ENCODE measurements at places on chromosomes 16 and 17.

- peak; percentile 4 for DNase-seq
Observed at GRCh38 chr16:80899809-80900592, 95.6 kb upstream of the CDYL2 start.

- DNase-seq: no peak
Observed at GRCh38 chr16:80723091-80723490, 81.3 kb downstream of the CDYL2 start.

DNA sequence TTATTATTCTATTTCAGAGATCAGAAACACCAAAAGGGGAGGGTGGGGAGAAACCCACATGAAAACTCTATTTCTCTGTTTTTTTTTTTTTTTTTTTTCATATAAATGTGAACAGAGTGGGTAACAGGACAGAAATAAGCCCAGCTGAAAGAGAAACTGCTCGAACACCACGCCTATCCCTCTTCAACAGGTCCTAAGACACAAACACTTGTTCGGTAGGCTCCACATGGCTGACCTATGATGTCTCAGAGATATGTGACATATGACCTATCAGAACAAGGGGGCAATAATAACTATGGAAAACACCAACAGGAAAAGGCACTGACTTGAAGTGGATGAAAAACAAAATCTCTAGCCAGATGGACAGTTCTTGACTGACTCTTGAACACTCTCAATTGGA, 44.8 kb downstream of the PARN start:
- DNase-seq: no peak

GRCh38 chr17:38685491-38685890, 10.7 kb upstream of the EPOP start:
- peak; percentile 38 for DNase-seq

GRCh38 chr17:67476787-67477335, 99.8 kb downstream of the PITPNC1 start:
- no peak for DNase-seq

DNA sequence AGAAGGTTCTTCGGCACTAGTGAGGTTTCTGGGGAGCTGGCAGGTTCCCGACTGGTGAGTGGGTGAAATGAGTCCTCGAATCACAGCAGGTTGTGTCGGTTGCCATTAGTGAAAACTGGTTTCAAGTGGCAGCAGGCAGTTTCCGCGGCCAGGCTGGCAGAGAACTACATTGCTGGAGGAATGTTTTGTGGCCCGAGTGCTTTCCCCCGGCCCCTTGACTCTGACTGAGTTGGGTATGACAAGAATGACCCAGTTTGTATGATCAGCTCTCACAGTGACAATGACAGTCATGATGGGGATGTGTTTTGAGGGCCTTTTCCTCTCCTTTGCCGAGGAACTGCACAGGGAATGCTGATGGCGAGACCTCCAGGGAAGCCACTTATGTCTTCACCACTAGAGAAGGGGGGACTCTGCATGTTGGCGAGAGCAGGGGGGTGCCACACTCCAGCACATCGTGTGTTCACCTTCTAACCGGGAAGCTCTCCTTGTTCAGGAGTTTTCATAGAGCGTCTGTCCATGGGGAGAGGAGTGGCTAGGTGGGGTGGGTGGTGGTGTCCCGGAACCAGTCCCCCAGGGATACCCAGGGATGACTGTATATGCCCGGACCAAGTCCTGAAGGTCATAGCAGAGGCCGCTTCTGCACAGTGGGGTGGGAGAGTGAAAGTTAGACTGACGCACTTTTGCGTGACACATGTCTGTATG, 206.0 kb upstream of the CHMP6 start:
- peak; percentile 55 for DNase-seq

DNA sequence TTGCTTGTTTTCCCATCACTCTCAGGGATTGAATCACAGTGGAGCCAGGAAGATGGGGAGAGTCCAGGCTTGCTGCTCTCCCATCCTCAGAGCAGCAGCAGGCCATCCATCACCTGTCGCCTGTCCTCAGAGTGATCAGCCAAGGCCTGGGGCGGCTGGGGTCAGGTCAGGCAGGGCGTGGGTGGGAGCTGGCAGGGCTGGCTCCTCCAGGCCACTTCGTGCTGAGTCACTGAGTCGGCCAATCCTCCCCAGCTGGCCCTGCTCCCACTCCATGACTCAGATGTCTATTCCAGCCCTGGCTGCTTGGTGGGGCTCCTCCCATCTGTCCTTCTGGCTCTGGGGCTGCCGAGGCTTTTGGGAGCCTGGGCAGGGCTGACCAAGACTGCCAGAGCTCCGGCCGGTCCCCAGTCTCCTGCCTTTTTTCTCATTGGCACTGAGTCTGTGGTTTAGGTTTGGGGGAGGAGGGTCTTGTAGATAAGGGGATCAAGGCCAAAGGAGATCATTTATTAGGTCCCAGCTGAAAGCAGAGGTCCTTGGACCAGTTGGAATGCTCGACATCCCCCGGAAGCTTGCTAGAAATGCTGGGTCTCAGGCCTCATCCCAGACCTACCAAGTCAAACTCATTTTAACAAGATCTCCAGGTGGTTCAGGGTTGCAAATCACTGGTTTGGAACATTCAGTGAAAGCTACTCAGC, 72.7 kb downstream of the ABCC1 start:
- peak; percentile 84 for DNase-seq

DNA sequence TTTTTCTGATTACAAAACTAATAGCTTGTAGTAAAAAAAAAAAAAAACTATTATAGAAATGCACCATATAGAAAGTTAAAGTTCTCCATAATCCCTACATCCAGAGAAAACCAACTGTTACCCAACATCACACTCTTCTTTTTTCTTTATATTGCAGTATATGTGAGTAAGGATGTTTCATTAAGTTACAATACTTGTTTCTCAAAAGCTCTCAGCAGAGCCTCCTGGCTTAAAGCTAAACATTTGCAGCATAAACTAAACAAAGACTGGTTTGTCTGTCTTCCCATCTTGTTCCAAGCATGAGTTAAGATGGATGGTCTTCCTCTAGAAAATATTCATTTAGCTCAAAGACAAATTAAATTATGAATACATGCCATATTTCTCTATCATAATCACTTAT, 25.2 kb downstream of the GRB2 start:
- no peak for DNase-seq

Data from occipital lobe (tissue), 3 donors.